ENCODE measurements at places on chromosomes 7 and 10.
A peak's percentile ranks its signal among the peaks of the same experiment; 100 is the strongest.

DNA sequence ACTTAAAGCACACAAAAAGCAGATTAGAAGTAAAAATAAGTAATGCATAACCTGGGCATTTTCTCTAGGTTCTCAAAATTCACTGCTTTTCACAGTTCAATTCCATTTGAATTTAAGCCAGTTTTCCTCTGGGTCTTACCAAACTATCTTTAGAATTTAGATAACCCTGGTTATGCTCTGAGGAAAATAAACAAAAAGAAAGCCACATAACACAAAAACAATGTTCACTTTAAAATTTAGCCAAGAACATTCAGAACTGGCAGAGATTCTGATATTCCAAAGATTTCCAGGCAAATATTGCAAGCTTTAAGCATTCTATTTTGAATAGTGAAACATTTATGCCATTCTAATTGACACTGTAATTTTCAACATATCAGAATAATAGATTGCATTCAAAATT, 50.7 kb upstream of the PRKG1 start:
- DNase-seq, result no peak

DNA sequence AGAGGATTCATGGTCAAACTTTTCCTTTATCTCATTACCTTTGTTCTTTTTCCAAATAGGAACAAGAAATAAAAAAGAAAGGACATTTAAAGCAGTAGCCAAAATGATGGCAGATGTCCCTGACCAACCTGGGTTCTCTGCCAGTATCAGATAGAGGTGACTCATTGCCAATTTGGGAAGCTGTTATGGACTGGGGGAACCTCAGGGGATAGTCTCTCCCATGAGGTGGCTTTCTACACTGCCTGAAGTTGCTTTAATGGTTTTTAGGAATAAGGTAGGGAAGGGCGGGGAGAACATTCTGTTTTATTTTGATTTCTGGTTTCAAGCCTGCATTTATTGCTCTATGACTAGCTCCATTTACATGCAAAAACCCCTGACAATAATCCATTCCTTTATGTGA, 457.9 kb upstream of the TPK1 start:
- DNase-seq, result no peak

DNA sequence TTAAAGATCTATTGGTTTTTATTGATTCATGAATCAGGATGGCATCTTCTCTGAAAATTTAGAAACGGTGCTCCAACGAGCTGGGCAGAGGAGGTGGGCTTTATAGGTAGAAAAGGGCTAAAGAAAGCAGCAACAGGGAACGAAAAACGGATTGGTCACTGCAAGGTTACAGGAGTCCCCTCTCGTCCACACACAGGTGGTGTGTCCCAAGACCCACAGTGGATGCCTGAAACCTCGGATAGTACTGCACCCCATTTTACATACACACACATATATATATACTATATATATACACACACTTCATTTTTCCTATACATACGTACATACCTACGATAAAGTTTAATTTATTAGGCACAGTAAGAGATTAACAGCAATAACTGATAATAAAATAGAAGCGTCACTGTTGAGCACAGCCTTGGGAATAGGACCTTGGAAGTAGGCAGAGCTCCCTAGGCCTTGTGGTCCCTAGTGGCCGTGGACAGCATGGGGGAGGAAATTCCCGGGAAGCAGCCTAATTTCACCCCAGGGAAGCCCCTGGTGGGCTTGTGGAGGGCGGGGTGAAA, 737 bp upstream of the NUB1 start:
- DNase-seq, result no peak

- peak; percentile 79 for DNase-seq
These were observed at the start of gene RPP30 for GRCh38 chr10:90871766-90872647. Gene RPP30, plus strand, starts transcription at chr10:90871974. Its CDS starts 13 bp downstream, at chr10:90871987.

GRCh38 chr7:155804897-155805825, 7.1 kb downstream of the SHH start:
- DNase-seq, result peak; percentile 24

GRCh38 chr7:122525355-122525754, 173.6 kb downstream of the RNF133 start:
- no peak for DNase-seq

DNA sequence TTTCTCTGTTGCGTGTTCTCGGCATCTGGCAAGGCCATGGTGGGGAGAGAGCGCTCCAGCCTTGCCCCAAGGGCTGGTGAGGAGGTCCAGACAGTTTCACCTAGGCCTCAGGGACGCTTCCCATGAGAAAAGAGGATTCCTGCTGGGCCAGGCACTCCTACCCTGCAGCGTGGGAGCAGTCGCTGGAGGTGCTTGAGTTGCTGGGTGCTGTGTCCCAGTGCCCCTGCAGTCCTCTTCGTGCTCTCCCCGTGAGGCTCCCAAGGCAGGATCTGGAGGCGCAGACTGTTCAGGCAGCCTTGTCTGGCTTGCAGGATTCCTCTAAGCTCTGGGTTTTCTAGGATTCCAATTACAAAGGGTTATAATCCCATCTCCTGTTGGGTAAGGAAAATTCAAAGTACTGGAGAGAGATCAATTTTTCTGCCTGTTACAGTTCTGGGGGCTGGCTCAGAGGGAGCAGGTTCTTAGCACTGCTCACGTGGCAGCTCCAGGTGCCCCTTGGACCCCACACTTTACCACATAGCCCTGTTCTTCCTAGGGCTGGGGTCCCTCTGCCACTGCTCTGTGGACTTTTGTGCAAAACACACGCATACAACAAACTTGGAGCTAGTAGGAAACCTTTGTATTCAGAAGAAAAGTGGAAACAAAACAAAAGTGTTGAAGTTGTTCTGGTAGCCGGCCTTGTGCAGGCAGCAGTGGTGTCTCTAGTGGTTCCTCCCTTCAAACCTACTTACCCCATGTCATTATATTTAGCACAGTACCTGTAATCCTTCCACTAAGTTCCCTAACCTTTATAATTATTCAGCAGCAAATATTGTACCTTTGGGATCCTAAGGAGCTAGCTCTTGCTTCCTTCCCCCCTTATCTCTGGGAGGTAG, 60.5 kb downstream of the CCNY start:
- no peak for DNase-seq

GRCh38 chr7:98000356-98000755, 10.4 kb upstream of the OCM2 start:
- DNase-seq, result no peak

DNA sequence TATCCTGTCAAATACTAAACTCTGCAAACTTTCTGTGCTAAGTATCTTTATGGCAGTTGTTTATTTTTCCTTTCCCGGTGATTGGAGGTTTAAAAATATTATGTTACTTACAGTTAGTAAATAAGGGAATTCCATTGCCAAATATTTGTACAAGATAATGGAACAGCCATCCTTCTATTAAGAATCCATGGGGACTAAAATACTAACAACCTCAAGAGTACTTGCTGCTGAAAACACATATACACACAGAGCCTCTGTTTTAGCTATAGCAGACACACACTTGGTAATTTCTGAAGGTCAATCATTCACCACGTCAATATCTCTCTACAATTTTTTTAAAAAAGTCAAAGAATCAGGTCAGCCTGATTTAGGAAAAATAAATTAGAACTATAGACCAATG, 32.4 kb downstream of the TSPAN12 start:
- no peak for DNase-seq

GRCh38 chr7:155164316-155164715, 94.2 kb downstream of the HTR5A start:
- DNase-seq, result no peak

DNA sequence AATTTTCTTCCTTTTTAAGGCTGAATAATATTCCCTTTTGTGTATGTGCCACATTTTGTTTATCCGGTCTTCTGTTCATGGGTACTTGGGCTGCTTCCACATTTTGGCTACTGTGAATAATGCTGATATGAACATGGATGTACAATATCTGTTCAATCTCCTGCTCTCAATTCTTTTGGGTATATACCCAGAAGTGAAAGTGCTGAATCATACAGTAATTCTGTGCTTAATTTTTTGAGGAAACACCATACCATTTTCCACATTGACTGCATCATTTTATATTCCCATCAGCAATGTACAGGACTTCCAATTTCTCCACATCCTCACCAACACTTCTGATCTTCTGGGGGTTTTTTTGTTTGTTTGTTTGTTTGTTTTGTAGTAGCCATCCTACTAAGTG, 135.0 kb upstream of the INHBA start:
- DNase-seq, result no peak

DNA sequence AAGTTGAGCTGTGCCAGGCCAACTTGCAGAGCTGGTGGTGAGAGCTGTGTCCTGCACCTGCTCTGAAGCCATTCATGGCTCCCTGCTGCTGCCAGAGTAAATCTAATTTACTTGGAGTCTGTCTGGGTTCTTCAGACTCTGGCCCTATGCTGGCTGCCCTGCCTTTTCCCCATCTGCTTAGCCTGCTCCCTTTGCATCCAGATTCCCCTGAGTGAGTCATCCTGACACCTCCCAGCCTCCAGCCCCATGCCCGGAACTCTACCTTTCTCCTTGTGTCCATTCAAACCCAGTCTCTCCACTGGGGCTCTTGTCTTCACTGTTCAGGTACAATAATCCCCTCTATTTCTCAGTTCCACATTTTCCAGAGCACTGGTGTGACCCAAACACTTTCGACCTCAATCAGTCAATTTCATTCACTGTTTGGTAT, 434.4 kb upstream of the ZMIZ1 start:
- no peak for DNase-seq

DNA sequence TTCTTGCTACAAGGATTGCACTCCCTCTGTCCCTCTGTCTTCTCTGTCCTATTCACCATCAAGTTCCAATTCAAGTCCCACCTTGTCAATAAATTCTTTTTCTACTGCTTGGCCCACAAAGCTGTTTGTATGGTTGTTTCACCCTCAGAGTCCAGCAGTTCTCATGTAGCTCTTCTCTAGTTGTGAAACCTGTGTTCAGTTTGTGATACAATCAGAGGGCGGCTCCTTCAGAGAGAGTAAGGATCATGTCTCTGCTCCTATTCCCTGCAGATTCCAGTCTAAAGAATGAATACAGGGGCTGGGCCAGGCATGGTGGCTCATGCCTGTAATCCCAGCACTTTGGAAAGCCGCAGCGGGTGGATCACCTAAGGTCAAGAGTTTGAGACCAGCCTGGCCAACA, 126.6 kb upstream of the BET1 start:
- DNase-seq, result no peak

Measured in naive thymus-derived CD4-positive, alpha-beta T cell (primary cell).